ENCODE measurements at places on chromosomes 16 and 17.

- no peak for DNase-seq
Observed at GRCh38 chr17:17026163-17026562, 16.1 kb upstream of the MPRIP start.

GRCh38 chr17:8393470-8394231, 4.0 kb downstream of the RNF222 start:
- DNase-seq: no peak

DNA sequence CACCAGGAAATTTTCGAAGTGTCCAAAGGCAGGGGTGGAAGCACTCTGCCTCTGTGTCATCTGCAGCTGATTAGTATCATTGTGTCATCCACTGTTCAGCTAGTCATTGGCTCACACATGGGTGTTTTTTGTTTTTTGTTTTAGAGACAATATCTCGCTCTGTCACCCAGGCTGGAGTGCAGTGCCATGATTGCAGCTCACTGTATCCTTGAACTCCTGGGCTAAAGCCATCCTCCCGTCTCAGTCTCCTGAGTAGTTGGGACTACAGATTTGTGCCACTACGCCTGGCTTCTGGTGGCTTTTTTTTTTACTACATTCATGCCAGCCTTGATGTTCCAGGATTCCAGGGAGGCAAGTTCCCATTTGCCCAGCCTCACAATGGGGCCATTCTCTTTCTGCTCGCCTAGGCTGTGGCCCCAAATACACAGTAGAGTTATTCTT, 32.5 kb upstream of the MYO18A start:
- DNase-seq: no peak

- DNase-seq: peak; percentile 65
Observed at GRCh38 chr17:75878174-75878998, at the start of gene TRIM47. TRIM47 (minus strand) TSS chr17:75878581; CDS start chr17:75878548, 33 bp downstream.

DNA sequence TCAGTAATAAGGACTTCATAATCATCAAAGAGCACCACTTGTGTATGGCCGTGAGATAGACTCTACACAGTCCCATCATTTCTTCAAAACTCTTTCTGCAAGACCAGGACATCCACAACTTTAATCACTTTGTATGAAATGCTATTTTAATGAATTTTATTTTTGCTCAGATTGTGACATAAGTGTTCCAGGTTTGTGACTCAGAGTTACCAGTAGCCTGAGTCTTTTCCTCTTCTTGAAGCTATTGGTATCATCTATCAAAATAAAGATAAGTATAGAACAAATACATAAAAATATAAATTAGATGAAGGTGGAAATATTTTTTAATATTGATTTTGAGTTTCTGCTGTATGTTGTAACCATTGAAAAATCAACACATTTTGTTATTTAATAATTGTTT, 16.6 kb upstream of the VWA3A start:
- no peak for DNase-seq

All from HuH-7.5 (cell line).